Thoracic aorta (tissue), 2 donors: ENCODE measurements at places on chromosomes 1 and 21. TPM values are rescaled to one million over a fixed set of nuclear protein-coding genes. Genes with fewer than 3 reads are reported as not detected.

HJV gene
- total RNA-seq, result not detected

DNA sequence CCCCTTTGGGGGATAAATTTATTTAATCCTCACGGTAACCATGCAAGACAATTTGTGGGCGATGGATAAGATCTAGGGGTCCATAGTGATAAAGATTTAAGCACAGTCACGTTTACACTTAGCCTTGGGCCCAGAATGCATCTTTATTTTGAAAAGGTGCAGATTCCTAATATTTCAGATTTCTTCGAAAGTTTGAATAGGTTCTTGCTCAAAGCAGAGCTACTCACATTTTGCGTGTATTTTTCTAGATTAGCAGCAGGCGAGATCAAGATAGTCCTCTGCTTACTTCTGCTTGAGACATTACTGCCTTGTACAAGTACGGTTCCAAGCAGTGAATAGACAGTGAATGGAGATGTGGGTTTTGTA, 647 bp downstream of the TSEN15 start:
- peaks cover 13% of the 10 kb centered on the region for H3K4me1 ChIP-seq
- H3K4me3 ChIP-seq, result peak overlapping the region; percentile 90
- no peaks in the 10 kb centered on the region for H3K27me3 ChIP-seq

DNA sequence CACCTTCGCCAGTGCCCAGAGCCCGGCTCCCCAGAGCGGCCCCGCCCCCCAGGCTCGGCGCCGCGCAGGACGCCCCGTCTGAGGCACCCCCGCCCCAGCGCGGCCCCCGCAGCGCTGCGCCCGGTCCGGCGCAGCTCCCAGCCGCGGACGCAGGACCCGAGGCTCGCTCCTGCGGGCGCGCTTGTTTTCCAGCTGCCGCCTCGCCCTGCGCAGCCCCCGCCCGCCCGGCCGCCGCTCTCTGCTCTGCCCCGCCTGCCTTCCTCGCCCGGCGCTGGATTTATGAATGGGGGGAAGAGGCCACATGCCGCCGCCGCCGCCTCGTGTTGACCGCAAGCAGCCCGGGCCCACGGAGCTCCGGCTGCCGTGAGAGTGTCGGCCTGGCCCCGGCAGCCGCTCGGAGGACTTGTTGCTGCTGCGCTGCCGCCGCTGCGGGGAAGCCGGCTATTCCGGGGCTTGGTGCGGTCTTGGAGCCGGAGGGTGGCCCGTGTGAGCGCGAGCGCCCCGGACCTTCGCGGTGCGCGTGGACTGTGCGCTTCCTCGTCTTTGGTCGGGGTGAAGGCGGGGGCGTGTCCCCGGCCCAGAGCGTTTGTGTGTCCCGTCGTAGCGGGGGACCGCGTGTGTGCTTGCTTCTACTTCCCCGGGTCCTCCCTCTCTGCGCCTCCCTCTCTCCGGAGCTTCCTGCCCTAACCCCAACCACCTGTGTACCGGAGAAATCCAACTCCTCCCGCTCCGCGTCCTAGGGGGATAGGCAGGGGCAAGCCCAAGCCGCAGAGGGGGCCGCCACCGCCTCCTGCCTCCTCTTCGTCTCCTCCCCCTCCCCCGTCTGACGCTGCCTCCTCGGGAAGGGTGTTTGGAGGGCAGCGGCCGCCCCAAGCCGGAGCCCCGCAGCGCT, 736 bp downstream of the KCNC4 start:
- no peaks in the 10 kb centered on the region for H3K36me3 ChIP-seq
- H3K27me3 ChIP-seq, result no peaks in the 10 kb centered on the region
- H3K4me3 ChIP-seq, result peak overlapping the region; percentile 89

TDRD5 gene
- 0.14 TPM for total RNA-seq

- H3K27ac ChIP-seq, result no peak overlapping the region
Observed at GRCh38 chr1:7010534-7011200, 225.4 kb downstream of the CAMTA1 start.

GRCh38 chr1:69269491-69269890, 298.2 kb upstream of the LRRC7 start:
- no peak for DNase-seq
- no peaks in the 10 kb centered on the region for H3K36me3 ChIP-seq

GRCh38 chr1:21536218-21536617, 27.0 kb downstream of the ALPL start:
- no peak for DNase-seq
- no peaks in the 10 kb centered on the region for H3K27me3 ChIP-seq
- no peak overlapping the region for H3K4me3 ChIP-seq
- H3K27ac ChIP-seq, result no peak overlapping the region
